ENCODE measurements at places on chromosomes 7 and 10.

- DNase-seq, result no peak
These were observed 531.8 kb upstream of the C7orf33 start for GRCh38 chr7:148058753-148059152.

DNA sequence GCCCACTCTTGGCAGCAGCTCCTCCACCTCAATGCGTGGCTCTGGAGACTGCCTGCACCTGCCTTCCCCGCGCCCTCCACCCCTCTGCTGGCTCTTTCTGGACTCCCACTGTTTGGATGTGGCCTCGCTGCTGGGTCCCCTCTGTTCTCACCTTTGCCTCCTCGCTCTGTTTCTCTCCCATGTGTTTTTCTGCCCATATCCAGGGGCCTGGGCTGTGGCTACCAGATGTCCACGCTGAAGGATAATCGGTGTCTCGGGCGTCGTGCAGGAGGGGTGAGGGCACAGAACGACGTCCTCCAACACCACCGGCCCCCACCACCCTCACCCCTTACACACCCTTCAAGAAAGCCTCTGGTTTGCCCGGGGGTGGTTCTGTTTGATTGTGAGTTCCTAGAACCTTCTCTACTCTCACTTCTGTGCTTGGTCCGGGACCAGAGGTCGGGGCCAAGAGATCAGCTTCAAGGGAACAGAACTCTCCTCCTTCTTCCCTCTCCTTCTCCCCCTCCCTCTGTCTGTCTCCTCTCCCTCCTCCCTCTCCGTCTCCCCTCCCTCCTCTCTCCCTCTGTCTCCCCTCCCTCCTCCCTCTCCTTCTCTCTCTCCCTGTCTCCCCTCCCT, 31.7 kb downstream of the AP5Z1 start:
- no peak for DNase-seq

DNA sequence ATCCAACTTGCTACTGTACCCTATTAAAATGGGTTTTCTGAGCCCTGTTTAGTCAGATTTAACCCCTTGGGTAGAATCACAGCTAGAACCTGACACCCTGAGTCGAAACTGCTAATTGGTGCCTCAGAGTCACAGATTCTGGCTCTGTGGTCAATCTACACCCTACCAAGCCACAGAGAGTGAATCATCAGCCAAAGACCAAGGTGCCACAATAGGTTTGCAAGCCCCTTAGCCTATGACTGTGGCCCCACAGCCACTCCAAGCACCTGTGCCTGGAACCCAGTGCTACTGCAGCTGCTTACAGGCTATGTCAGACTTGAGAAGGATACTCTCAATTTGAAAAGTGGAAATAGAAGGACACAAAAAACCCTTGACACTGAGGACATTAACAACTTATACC, 202.8 kb upstream of the KCND2 start:
- no peak for DNase-seq

DNA sequence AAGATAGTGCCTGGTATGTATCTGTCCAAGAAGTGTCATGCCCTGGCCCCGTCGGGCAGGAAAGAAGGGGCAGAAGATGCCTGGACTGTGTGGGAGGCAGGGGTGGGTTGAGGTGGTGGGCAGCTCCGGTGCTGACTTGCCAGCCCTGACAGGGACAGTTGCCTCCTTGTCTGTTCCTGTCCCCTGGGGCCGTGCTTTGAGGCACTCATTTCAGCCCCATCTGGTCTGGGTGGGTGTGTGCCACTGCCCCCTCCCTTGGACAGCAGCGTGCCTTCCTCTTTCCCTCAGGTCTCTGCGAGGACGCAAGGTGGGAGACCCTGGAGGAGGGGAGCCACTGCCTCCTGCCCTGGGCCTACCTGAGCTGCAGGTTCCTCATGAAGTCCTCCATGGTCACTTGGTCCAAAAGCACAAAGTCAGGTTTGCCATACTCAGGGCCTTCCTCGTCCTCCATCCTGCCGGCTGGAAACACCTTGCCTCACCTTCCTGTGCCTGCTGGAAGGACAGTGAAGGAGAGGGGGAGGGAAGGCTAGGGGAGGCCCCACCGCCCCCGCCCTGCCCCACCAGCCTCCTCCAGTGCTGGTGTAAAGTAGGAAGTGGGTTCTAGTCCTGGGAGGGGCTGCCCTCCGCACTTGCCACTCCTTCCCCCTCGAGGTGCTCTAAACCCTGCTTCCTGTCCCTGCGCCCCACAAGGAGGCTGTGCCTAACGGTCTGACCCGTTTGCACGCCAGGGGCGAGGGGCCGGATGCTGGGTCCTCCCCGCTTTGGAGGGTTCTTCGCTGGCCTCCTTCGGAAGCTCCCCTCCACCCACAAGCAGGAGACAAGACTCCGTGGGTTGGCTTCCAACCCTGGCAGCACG, at the start of gene MYO1G:
Gene MYO1G (minus strand): TSS at position 505 of the 856 bp plus-strand sequence. CDS start 54 bp downstream, at position 451.
- peak; percentile 68 for DNase-seq

DNA sequence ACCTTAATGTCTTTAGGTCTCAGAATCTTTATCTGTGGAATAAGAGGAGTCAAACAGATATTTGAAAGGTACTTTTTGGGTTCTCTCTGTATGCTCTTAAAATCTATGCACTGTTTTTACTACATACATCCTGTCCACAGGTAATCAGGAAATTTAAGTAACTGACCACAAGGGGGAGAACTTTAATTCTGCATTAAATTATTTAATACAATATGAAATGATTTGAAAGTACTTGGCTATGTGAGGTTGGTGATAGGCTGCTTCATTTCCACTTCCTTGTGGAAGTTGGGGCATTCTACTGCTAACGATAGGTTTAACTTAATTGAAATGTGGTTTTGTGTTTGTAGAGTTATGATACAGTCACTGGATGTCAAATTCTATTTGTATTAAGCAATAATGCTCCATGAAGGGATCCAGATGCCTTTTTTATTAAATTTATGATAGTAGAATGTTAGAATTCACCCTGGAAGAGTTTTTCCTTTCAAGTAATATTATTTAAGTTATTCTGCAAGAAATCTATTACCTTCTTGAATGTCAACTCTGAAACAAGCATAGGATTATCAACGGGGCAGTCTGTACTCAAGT, 6.0 kb downstream of the TEX47 start:
- no peak for DNase-seq

DNA sequence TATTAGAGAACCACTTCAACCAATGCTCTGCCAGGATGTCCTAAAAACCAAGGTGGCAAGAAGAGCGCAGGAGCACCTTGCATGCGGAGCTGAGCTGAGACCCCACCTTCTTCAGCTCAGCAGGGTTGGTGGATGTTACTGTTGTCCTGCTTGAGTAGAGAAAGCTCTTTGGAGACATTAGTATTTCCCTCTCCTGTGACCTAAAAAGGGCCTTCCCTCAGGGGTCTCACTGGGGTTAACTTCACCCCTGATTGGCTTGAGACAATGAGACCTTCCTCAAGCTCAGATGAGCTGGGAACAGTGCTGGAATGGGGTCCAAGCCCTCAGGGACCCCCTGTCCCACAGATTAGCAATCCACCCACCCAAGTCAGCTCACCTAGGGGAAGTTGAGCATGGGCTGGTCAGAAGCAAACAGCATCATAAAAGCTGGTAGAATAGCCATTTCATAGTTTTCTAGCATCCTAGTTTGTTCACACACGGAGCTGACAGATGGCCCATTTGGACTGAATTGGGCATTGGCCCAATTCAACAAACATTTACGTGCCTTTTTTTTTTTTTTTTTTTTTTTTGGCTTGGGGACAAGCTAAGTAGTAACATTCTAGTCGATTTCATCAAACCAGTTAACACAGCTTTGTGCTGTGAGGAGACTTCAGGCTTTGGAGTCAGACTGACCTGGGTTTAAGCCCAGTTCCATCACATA, 100.6 kb upstream of the HABP2 start:
- no peak for DNase-seq

- DNase-seq, result no peak
These were observed 572.5 kb downstream of the POM121L12 start for GRCh38 chr7:53607961-53608360.

DNA sequence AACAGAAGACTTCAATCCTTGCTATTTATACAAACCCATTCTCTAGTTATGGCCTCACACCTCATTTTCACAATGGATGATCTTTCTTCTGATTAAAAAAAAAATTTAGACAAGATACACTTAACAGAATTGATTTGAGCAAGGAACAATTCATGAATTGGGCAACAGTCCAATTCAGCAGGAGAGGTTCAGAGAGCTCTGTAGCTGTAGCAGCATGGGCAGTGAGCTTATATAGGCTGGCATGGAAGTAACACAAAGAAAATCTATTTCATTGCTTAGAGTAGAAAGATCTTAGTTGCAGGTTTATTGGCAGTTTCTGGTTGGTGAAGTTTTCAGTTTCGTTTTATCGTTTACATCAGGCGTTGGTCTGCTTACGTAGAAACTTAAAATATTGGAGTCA, 23.0 kb upstream of the LRGUK start:
- no peak for DNase-seq

DNA sequence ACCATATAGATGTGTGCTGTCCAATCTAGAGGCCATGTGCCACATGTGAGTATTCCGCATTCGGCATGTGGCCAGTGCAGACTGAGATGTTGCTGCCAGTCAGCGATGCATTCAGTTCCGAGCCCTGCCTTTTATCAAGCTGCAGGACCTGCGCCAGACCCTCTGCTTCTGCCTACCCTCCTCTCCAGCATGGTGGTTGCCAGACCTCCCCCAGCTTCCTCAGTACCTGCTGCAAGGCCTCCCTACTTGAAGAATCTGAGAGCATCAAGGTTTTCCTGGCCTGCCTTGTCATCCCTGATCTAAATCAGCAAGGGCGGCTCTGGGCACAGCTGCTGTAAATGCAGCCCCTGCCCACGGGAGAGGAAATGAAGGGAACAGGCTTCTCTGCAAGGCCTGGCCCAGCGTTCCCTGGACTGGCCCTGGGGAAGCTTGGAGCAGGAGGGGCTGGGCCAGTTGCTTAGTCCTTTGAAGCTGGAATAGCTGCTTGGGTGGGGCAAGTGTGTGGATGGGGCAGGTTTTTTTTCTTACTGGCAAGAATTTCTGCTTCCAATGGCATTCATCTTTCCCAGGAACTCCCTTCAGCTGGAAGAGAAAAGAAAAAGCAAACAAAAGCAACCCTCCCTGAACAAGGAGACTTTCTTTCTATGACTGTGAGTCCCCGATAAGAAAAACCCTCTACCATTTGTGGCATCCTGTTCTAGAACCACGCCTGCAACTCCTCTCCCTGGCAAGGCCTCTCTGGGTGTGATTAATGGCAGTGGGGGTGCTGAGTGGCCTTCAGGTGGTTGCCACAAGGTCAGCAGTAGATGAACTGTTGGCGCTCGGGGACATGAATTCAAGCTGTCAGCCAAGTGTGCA, 93.0 kb downstream of the NHLRC2 start:
- DNase-seq, result no peak

GRCh38 chr10:90421874-90422273, 436.0 kb downstream of the HTR7 start:
- no peak for DNase-seq

GRCh38 chr7:25840209-25840792, 311.7 kb upstream of the NFE2L3 start:
- DNase-seq, result no peak

DNA sequence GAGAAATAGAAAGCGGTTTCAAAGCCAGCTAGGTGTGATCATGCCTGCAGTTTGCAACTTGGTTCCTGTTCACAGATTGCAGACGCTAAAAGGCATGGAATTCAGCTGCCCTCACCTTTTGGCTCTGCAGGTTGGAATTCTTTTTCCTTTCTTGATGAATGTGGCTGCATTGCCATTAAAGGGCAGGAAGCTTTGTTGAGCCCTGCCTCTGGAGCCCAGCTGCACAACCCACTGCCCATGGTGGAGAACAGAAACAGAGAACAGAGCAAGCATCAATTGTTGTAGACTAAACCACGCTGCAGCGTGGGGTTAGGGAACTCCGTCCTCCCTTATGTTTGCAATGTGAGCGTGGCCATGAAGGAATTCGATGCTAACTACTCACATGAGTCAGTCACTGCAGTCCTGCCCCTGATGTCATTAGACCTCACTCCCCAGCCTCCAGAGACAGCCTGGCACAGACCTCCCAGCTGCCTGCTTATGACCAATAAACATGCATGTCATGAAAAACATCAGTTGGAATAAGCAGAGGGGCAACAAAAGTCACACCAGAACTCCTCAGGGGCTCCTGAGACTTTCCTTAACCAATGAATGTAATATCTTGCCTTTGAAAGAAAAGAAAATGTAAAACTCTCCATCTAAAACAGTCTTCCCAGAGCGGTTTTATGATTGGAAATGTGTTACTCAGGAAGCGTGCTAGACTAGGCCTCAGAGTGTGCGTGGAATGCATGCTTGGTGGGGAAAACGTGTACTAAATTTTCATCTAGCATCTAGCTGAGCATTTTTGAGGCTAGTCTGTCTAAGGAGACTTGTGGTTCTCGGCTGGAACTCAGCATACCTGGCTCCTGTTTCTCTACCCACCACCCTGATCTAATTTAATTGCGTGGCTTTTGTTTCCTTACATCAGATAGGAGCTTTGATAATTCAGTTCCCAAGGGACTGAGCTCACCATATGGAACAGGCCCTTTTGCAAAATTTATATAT, 232.2 kb downstream of the KIAA1217 start:
- DNase-seq, result no peak

- no peak for DNase-seq
These were observed 11.6 kb downstream of the ZDHHC6 start for GRCh38 chr10:112434988-112435619.

GRCh38 chr10:17961551-17962422, 10.1 kb downstream of the SLC39A12 start:
- no peak for DNase-seq

DNA sequence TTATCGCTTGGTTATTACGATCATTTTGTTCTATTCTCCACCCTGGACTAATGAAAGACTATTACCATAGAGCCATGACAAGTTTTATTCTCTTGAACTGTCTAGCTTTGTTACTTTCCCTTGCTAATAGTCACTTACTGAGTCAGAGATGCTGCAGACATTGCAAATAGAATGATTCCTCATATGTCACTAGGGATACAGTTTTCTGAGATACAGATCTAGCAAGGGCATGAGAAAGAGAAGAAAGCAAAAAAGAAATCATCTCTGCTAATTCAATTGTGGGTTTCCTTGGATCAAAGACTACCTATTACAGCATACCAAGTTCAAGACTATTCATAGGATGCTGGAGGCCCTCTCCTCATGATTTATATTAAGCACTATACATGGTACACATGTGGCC, 204.3 kb downstream of the MBL2 start:
- DNase-seq, result no peak

DNA sequence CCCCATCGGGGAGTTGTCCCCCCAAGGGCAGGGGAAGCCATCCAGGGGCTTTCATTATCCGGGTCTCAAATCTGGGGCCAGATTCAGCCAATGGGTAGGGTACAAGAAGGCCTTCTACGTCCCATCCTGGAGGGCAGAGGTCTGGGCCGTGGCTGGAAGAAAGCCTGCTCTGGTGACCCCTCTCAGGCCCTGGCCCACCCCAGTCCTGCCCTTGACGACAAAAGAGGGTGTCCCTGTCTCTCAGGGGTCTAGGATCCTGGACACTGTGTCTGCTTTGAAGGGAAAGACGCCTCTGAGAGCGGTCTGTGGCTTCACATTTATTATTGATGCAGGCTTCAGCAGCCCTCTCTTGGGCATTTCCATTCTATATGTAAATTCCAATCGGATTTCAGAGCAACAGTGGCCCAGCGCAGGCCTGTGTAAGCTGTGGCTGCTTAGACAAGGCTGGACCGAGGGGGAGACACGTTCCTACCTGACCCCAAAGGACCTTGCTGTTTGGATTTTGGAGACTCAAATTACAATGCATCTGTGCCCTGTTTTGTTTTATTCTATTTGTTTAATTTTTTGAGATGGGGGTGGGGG, 83.2 kb upstream of the BAIAP2L1 start:
- DNase-seq, result no peak

- DNase-seq, result no peak
These were observed 172.7 kb upstream of the TMEM229A start for GRCh38 chr7:124205526-124205925.

Data from stimulated activated CD8-positive, alpha-beta memory T cell treated with anti-CD3 and anti-CD28 coated beads, Interleukin-4, amount 100 ng/mL, for 1 hour (primary cell).